ENCODE measurements at places on chromosomes 2 and 18. TPM values are rescaled to one million over a fixed set of nuclear protein-coding genes. Genes with fewer than 3 reads are reported as not detected.

The REL gene
- polyA plus RNA-seq, result 5.9 TPM

GRCh38 chr2:38631976-38632375, 29.2 kb upstream of the HNRNPLL start:
- DNase-seq, result no peak

GRCh38 chr2:66442516-66443185, 7.7 kb downstream of the MEIS1 start:
- no peak for DNase-seq

DNA sequence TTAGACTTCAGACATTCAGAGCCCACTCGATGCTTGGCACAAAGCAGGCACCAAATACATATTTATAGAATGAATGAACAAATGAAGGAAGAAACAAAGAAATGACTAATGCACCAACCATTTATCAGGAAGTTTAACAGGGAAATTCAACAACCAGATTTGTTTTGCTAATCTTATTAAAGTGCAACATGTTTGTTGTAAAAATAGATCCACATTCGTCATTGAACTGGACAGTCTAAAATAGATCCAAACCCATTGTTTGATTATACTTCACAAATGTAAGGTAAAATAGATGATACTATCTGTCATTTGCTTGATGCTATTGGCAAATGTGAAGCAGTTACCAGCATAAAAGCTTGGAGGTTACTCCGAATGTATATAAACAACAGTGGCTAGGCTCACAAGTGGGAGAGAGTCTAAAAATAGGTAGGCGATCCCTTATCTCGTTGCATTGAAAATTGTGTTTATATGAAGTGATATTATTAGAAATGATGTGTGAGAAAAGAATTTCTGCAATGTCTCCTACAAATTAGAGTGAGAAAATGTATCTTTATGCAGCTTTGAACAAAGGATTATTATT, 246.2 kb downstream of the NEDD4L start:
- no peak for DNase-seq

GRCh38 chr18:635171-635570, 22.3 kb upstream of the TYMS start:
- DNase-seq, result no peak

GRCh38 chr2:214679736-214680135, 129.7 kb downstream of the BARD1 start:
- no peak for DNase-seq

Data from right lung (tissue), 10 donors.